Thymus (tissue), 14 donors: ENCODE measurements at places on chromosomes 6 and 20.

- H3K27ac ChIP-seq = no peak overlapping the region
- H3K4me3 ChIP-seq = no peak overlapping the region
Observed at GRCh38 chr6:30334075-30334783, 7.5 kb downstream of the TRIM39 start.

DNA sequence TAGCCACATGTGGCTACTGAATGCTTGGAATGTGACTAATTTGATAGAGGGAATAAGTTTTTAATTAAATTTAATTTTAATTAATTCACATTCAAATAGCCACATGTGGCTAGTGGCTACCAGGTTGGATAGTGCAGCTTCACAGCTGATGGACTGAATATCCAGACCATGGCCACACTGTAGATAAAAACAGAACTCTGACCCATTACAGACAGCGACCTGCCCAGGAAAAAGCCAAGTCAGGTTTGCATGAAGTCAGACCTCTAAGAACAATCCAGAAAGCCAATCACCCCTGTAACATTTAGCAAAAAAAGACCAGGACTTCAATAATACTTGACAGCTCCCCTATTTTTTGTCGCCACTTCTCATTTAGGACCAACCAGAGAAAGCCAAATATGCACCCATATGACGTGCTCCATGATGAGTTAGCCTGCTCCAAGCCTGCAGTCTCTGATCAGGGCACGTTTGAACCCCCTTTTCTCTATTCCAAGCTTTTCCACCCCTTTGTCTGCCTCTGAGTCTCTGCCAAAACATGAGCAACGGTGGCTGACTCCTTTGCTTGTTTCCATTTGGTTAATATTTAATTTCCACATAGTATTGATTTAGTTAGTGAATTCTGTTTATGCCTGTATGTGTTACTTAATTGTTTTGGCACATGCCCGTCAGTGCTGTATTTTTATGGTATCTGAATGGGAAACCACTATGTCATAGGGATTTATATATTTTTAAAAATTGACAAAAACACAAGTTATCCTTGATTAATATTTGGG lies 636.3 kb downstream of the UTRN start:
- no peaks in the 10 kb centered on the region for H3K36me3 ChIP-seq
- no peak for DNase-seq
- no peaks in the 10 kb centered on the region for H3K4me1 ChIP-seq
- H3K4me3 ChIP-seq = no peak overlapping the region

- no peak overlapping the region for H3K4me3 ChIP-seq
- no peaks in the 10 kb centered on the region for H3K27me3 ChIP-seq
- H3K27ac ChIP-seq = no peak overlapping the region
- H3K36me3 ChIP-seq = no peaks in the 10 kb centered on the region
Observed at GRCh38 chr6:125169058-125169457, 15.5 kb downstream of the TPD52L1 start.

- DNase-seq = no peak
- no peaks in the 10 kb centered on the region for H3K4me1 ChIP-seq
- no peak overlapping the region for H3K27ac ChIP-seq
- H3K36me3 ChIP-seq = no peaks in the 10 kb centered on the region
Observed at GRCh38 chr6:44062771-44063560, 64.3 kb downstream of the MRPL14 start.

DNA sequence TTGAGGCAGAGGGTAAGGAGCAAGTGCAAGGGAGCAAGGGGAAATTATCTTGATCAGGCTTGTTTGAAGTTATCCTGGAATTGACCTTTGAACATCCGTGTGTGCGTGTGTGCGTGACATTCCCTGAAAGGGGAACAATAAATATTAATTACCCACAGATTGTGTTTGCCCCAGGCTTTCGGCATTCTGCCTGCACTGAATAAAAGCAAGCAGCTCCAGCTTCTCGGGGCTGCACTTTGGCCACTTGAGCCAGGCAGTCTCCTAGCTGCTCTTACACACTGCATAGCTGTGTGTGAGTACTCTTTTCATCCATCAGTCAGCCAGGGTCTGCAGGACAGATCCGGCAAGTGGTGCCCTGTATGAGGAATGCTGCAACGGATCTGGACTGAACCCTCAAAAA lies 107.7 kb upstream of the BTN3A2 start:
- H3K36me3 ChIP-seq = peaks cover 7% of the 10 kb centered on the region
- no peak overlapping the region for H3K27ac ChIP-seq
- no peaks in the 10 kb centered on the region for H3K27me3 ChIP-seq
- H3K4me1 ChIP-seq = peaks cover 37% of the 10 kb centered on the region

GRCh38 chr6:713351-713750 lies 20.4 kb upstream of the EXOC2 start:
- no peaks in the 10 kb centered on the region for H3K36me3 ChIP-seq
- DNase-seq = no peak

DNA sequence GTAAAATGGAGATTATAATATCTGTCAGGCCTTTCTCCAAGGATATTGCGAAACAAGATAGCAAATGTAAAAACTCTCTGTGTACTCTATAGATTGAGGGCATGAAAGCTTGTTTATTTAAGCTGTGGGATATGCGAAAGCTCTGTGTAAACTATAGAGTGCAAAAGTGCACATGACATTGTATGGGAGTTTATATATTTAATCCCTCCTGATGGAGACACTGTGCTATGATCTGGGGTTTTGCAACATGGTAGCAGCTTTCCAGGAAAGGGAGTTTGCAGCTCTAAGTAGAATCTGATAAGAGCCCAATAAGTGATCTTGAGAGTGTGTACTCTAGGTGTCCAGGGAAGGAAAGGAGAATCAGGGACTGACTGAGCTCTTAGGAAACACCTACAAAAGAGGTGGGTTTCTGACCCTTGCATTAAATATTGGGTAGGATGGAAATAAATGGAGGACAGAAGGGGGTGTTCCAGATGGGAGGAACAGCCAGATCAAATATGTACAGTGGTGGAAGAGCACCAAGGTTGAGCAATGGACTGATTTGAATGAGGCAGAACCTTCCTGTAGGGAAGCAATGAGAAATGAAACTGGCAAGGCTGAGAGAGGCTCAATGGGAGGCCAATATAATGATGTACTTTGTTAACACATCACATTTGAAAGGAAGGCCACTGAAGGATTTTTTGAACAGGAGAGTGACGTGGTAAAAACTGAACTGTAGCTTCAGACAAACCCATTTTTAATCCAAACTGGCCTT lies 450.1 kb downstream of the GJA1 start:
- H3K27ac ChIP-seq = no peak overlapping the region
- H3K4me3 ChIP-seq = no peak overlapping the region
- H3K4me1 ChIP-seq = no peaks in the 10 kb centered on the region
- H3K36me3 ChIP-seq = no peaks in the 10 kb centered on the region
- DNase-seq = no peak
- H3K27me3 ChIP-seq = no peaks in the 10 kb centered on the region

GRCh38 chr6:38095054-38095453 lies 275.5 kb downstream of the ZFAND3 start:
- H3K36me3 ChIP-seq = no peaks in the 10 kb centered on the region
- DNase-seq = no peak
- no peaks in the 10 kb centered on the region for H3K4me1 ChIP-seq

DNA sequence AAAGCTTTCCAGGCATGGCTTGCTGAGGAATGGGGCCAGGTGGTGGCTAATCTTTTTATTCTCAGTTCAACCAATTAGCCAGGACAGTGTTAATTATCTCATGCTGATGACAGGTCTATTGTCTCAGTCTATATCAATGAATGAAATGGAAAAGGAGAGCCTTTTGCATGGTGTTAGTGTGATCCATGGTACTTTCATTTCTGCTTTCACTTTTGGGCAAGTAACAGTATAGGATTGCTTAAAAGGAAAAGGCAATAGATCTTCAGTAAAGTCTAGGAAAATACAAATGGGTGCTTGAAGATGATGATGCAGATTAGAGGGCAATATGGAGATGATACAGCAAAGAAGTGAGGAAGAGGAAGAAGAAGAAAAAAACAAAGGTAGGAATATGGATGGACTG lies 430.3 kb downstream of the TFAP2A start:
- no peak for DNase-seq
- H3K4me3 ChIP-seq = no peak overlapping the region
- H3K27ac ChIP-seq = no peak overlapping the region
- no peaks in the 10 kb centered on the region for H3K4me1 ChIP-seq
- no peaks in the 10 kb centered on the region for H3K27me3 ChIP-seq

GRCh38 chr6:166824146-166824879 lies 132.0 kb downstream of the RNASET2 start:
- DNase-seq = no peak
- H3K4me3 ChIP-seq = no peak overlapping the region
- no peaks in the 10 kb centered on the region for H3K4me1 ChIP-seq
- no peaks in the 10 kb centered on the region for H3K36me3 ChIP-seq
- no peak overlapping the region for H3K27ac ChIP-seq
- H3K27me3 ChIP-seq = no peaks in the 10 kb centered on the region

DNA sequence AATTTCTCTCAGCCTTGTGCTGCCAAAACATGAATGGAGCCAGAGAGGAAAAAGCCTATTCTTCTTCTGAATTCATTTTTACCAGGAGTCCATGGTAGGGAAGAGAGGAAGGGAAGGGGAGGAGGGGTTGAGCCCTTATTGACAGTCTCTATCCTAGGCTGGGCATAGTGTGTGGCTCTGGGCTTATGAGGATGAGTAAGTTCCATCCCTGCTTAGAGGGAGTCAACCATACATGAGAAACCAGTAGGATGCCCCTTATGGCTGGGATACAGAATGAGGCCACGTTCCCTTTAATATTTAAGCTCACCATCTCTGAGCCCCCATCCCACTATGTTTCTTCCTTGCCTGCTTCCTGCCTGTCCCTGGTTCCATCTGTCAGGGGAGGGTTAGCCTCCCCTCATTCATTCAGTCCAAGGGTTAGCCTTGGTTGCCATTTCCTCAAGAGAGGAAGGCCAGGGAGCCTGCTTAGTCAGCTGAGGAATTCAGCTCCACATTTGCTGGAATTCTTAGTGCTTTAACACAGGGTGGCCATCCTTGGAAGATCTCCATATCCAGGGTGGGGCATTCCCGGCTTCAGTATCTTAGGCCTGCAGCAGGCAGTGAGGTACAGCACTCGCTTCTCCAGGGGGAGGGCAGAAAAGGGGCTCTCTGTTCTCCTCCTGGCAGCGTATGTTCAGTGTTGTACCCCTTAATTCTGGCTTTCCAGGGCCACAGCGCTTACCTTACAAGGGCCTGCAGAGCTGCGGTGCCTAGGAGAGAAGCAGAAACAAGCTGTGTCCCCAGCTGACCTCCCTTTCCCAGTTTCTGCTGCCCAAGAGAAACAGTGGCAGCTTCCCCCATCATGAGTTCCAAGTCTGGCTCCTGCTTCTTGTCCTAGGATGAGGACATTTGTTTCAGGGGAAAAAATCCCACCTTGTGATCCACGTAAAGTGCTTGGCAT lies 12.5 kb downstream of the SIRT5 start:
- H3K27ac ChIP-seq = no peak overlapping the region
- H3K4me3 ChIP-seq = no peak overlapping the region
- H3K36me3 ChIP-seq = peaks cover 34% of the 10 kb centered on the region
- H3K27me3 ChIP-seq = no peaks in the 10 kb centered on the region
- DNase-seq = no peak
